ENCODE measurements at places on chromosomes 11 and 22.

GRCh38 chr11:36702330-36703054 is 104.5 kb upstream of the RAG2 start:
- DNase-seq: no peak

- DNase-seq: no peak
Measured at GRCh38 chr11:124113890-124114289, 1.4 kb upstream of the VWA5A start.

DNA sequence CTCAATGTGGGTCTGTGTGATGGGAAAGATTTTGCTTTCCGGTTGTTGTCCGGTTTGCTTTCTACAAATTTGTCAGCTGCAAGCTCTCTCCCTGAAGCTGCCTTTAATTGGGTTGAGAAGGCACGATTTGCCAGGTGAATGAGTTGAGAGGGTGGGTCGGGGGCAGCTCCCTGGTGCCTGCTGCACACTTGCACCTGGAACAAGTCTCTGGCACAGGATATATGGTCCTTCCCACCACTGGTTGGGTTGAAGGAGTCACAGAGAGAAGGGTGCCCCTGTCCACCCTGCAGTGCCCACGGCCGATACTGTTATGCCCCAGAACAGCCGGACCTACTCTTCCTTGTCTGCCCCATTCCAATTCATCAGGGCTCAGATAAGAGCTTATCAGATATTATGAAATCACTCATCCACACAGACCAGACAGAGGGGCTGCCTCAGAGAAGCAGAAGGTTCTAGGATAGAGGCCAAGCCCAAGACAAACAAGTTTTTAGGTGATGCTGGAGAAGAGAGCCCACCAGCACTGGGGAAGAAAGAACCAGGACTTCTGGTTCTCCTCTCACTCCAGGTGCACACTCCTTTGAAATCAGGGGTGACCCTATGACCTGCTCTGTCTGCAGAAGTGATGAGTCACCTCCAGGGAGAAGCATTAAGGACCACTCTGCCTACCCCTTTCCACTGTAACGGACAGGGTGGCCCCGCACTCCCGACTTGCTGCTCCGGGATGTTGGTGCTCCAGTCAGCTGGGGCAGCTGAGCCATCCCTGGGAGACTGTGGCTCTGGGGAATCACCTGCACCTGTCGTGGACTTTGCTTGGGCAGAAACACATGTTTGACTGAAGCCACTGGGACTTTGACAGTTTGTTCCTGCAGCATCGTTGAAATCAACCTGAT is 45.3 kb downstream of the RTL6 start:
- DNase-seq: no peak

GRCh38 chr11:110242188-110242587 is 54.2 kb downstream of the RDX start:
- no peak for DNase-seq

- no peak for DNase-seq
Measured at GRCh38 chr22:20176421-20177085, 25.7 kb upstream of the CCDC188 start.
